ENCODE measurements at places on chromosomes 4 and X.

- no peak for DNase-seq
Observed at GRCh38 chr4:100299046-100299840, 109.0 kb upstream of the DDIT4L start.

DNA sequence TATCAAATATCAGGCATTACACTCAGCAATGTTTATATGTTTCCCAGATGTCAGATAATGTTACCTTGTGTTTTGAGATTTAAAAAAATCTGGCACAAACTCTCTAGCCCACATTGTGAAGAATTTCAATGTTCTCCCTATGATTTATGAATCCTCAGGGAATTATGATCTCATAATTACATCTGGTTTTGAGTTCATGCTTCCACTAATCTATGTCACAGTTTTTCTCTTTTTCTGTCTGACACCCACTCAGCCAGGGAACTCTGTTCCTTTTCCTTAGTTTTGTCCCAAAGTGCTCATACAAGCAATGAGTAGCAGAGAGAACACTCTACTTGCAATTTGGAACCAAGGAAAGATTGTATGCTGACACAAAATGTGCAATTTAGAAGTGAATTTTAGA lies 212.1 kb upstream of the POF1B start:
- DNase-seq: no peak

DNA sequence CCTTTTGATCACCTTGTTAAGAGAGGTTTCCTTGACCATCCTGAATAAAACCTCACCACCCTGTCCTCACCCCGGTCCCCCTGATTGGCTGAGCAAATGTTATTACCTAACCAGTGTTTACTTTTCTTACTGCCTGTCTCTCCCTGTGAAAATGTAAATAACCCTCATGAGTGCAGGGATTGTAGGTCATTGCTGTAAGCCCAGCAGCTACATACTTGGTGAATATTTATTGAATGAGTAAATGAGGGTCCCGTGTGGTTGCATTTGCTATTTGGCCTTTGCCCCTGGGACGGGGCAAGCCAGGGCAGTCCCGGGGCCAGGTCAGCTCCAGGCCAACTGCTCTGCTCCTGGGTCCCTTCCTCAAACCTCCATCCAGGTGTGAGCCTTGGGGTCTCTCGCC lies 55.5 kb upstream of the CLCN4 start:
- peak; percentile 58 for DNase-seq

DNA sequence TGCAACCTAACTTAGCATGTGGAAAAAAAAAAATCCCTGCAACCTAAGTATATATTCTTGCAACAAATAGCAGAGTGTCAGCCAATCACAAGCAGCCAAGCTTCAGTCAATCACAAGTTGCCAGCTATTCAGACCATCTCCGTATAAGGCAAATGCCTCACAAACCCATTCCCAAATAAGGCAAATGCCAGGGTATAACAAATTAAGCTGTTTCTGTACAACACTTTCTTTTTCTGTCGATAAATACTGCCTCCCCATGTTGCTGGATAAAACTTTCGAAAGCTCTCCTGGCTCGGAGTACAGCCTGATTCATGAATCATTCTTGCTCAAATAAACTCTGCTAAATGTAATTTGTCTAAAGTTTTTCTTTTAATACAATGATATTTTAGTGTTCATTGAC lies 460.7 kb upstream of the SMIM31 start:
- DNase-seq: no peak

- no peak for DNase-seq
Observed at GRCh38 chr4:86054286-86055032, 305.4 kb downstream of the MAPK10 start.

GRCh38 chr4:139619644-139620043 lies 46.0 kb upstream of the MGST2 start:
- DNase-seq: peak; percentile 26

DNA sequence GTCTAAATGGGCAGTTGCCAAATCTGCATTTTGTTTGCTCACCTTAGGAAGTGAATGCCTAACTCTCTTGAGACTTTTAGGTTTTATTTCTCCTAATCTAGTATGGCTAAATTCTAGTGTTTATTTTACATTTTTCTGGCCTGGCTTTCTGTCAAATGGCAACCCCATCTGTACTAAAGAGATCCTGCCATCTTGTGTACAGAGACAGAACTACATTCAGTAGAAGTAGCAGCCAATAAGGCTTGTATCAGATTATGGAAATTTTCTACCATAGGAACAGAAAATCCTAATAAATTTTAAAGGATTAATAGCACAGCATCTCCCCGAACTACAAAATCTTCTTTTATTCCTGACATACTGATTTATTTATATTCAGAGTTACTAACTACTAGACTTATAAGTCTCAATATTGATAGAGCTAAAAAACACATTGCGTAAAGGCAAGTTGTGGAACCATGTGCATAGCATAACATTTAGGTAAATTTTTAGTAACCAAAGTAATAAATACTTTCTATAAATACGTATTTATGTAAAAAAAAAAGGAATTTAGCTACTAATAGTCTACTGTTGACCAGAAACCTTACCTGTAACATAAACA lies 45.5 kb downstream of the TMEM144 start:
- peak; percentile 12 for DNase-seq

- no peak for DNase-seq
Observed at GRCh38 chr4:184936071-184936470, 82.2 kb upstream of the HELT start.

- DNase-seq: no peak
Observed at GRCh38 chr4:121690001-121690400, 6.8 kb downstream of the ANXA5 start.

DNA sequence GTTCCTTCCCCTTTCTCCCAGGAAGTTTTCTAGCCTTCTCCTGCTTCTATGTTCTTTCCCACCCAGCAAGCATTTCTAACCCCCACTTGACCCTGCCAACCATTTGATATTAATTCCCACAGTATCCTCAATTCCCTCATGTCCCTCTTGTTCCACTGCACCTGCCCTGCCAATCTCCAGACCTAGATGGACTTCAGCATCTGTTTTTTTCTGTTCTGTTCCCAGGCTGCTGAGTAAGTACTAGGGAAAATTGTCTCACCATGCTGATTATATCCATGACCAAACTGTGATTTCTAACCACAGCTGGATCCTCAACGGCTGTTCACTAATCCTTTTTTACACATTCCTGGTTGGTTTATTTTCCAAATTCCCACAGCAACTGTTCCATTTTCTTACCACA lies 37.7 kb downstream of the CLCN5 start:
- no peak for DNase-seq

GRCh38 chrX:135340831-135341230 lies 31.6 kb downstream of the ETDC start:
- no peak for DNase-seq

GRCh38 chr4:137393044-137393443 lies 139.2 kb downstream of the PCDH18 start:
- no peak for DNase-seq

DNA sequence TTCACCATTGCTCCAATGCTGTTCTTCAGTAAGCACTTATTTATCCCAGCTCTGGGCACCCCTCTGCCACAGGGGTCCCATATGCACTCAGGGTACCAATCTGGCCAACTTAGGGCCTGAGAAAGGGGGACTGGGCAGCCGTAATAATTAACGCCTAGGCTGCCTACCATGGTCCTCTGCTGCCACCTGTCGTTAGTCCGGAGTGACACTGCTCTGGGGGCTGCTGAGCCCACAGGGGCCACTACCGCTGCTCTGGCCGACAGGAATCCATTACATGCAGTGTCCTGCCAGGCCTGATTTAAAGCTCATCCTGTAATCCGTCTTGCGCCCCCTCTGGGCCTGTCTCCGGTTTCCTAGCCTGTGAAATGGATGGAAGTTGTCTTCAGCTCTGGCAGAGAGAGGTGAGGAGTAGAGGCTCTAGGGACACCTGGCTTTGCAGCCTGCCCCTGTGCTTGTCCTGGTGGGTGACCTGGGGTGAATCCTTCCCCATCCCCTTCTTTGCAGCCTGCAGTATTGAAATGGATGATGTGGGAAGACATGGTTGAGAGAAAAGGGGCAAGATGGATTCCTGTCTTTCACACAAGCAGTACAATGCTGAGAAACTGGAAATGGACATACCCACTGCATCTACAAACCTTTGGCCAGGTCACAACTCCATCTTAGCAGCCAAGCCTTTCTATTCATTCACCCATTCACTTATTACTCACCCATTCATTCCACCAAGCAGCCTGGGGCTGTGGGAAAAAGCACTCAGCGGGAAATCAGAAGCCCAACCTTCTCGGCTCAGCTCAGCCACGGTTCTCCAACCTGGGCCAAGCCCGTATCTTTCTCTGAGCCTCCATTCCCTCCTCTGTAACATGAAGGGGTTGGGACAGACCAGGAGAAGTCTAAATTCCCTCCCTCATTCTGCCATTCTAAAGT lies 116.3 kb upstream of the NALF2 start:
- DNase-seq: peak; percentile 62

DNA sequence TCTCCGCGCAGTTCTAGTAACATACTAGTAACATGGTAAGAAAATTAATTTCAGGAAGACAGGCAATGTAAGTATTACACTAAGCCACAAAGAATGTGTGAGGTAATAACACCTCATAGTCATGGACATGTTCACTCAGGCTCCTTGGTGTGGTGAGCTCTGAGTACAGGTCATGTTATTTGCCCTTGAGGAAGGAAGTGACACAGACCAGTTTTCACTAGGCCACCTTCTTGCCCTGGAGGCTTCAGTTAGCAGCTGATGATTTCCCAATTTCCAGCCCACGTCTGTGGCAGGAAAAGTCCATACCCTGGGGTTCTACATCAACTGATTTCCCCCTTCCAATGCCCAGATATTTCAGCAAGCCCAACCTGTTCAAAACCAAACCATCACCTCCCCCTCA lies 6.7 kb downstream of the APOO start:
- no peak for DNase-seq

DNA sequence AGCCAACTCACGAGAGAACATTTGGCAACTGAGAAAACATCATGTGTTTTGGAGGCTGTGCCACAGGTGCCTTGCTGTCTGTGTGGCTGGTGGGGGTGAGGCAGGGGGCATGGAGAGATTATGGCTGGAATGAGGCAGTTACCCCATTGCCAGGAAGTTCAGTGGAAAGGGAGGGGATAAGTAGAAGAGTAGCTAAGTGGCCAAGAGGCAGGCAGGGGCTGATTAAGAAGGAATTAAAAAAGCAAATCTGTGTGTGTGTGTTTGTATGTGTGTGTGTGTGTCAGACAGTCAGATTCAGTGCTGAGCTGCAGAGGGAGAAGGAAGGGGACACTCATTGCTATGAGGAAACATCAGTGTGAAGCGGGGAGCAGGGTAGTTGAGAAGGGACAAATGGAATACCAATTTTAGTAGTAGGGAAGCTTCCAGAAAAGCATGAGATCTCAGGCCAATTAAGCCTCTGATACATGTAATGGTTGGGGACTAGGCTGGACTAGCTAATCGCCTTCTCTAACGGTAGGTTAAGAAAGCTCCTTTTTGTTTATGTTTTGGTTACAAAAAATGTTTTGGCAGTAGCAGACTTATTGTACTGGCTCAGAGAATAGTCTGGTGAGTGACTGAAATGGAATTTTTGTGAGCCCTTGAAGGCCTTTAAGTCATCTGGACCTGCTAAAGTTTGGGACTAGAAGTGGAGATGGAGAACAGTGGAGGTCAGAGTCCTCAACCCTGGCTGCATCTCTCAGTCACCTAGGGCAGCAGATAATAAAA lies 18.5 kb downstream of the TMEM164 start:
- DNase-seq: no peak

GRCh38 chr4:165502916-165503907 lies 124.4 kb downstream of the CPE start:
- DNase-seq: peak; percentile 37

DNA sequence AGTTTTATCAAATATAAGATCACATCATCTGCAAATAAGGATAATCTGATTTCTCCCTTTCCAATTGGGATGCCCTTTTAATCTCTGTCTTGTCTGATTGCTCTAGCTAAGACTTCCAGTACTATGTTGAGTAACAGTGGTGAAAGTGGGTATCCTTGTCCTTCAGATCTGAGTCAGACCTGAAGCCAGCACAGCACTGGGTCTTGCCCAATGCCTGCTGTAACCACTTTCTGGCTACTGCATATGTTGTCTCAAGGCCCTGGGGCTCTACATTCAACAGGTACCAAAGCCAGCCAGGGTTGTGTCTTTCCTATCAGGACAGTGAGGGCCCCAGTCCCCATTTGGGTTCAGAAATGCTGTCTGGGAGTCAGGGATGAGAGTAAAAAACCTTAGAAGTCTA lies 90.3 kb downstream of the CYSLTR1 start:
- DNase-seq: no peak

- no peak for DNase-seq
Observed at GRCh38 chr4:7524843-7525242, 90.1 kb upstream of the PSAPL1 start.

DNA sequence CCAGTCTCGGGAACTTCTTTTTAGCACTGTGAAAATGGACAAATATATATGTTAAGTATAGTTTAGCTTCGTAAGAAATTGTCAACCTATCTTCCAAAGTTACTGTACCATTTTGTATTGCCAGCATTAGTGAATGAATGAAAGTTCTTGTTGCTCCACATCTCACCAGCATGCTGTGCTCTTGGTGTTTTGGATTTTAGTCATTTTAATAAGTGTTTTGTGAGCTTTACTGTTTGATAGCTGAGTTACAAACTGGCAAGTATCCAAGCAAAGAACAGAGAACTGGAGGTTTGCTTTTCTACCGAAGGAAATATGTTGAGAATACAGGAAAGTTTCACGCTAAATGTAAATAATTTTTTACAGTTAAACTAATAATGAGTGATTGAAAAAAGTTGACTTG lies 33.0 kb downstream of the SNCA start:
- DNase-seq: no peak

DNA sequence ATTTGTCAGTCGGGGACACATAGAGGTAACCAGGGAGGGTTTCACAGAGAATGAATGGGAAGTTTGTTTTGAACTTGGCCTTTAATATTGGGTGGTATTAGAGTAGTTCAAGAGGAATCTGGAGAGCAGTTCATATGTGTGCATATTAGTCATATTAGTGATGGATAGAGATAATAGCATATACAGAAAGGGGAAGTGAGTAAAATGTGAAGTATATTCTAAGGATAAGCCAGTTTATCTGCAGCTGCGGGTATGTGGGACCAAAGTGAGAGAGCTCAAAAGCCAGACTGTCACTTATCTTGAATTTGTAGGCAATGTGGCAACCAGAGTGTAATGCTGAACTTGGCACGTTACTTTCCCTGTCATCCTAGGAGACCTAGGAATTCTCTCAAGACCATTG lies 169.9 kb downstream of the AFF2 start:
- no peak for DNase-seq

DNA sequence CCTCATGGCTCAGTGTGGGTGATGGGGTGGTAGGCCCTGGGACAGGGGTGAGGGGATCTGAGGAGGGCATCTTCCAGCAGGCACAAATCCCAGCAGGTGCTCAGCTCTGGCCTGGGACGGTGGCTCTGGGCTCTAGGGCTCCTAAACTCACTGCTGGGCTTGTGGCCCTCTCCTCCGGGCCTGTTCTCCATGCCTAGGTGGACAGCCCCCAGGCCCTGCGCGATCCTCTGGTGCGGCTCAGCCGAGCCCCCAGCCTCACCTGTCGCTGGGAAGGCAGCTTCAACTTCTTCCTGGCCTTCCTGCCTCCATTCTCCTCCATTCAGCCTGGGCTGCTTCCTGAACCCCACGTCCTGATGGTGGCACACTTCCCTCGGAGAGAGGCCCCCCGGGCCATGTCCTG lies 19.3 kb upstream of the FGFR3 start:
- DNase-seq: no peak

Data from HuH-7 (cell line).